Right cardiac atrium (tissue), 5 donors: ENCODE measurements at places on chromosomes 16 and 17.
A peak's percentile ranks its signal among the peaks of the same experiment; 100 is the strongest.

GRCh38 chr17:35286120-35286781 is 43.4 kb downstream of the SLFN5 start:
- DNase-seq = no peak

DNA sequence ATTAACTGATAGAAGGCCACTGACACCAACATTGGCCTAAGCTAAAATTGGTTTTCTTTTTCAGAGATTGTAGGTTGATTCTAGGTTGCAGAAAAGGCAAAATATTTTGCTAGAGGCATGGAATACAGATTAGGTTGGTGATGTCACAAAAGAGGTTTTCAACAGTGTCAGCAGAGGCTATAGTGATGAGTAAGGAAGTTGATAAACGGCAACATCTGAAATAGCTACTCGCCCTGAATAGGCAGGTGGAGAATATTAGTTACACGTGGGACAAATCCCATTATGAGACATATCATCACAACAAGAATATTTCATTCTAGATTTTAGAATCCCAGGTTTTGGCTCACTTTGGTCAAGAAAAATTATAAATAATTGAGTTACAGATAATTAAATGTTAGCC is 1.5 kb upstream of the TOM1L1 start:
- no peak for DNase-seq

DNA sequence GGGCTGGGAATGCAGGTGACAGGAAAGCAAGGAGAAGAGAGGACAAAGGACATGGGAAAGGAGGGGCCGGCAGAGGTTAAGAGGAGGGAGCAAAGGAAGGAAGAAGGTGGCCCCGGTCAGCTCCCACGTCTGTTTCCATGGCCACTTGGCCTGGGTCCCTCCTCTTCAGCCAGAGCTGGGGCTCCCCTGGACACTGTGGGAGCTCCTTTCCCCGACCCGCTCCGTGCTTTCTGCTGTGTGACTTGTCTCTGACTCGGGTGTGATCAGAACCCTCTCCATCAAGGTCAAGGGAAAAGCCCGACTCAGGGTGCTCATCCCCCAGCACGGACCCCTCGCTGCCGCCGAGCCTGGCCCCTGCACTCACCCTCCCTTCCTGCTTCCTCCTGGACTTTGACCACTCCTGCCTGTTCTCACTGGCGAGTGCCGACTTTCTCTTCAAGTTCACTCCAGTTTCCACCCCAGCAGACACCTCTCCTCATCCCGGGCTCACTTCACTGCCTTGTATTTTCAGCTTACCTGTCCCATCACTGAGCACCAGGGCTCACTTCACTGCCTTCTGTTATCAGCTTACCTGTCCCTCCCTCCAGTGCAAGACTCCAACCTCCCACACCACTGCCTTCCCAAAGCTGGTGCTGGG is 61.2 kb downstream of the MEAK7 start:
- no peak for DNase-seq

DNA sequence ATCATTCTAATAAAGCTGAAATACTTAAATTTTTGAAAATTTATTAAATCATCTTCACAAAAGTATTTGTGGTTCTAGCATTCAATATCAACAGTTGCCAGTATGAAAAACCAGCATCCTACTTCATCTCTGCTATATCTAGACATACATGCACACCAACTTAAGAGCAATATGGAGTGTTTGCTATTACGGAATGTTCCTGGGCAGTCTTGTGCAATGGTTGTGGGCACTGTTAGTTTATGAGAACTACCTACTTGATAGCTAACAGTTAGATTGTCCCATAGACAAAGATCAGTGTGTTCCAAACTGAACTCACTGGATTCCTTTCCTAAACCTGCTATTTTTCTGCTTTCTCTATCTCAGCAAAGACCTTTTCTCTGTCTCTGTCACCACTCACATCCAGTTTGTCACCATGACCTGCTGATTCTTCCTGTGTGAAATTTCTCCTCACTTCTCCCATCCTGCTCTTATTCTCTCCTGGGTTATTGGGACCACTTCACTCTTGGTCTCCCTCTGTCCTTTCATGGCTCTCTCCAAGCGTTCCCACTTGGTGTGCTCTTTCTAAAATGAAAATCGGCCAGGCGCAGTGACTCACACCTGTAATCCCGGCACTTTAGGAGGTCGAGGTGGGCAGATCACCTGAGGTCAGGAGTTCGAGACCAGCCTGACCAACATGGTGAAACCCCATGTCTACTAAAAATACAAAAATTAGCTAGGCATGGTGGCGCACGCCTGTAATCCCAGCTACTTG is 27.7 kb downstream of the CNTROB start:
- DNase-seq = no peak

GRCh38 chr17:16943541-16944333 is 28.2 kb downstream of the TNFRSF13B start:
- DNase-seq = no peak

DNA sequence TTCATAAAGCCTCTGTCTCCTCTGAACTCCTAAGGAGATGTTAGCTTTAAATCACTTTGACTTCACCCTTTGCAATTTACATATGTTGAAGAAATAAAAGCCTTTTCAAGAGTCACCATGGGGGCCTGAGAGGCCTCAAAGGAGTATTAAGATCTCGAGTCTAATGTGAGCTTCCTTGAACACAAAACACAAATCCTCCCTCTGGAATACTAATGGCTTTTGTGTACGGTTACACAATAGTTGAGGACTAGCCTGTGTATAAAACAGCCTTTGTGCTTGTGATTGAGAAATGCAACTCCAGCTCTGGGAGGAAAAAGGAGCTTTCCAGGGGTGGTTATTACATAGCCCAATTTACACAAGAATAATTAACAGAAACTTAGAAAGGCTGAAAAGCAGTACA is 1140.2 kb downstream of the CDH11 start:
- no peak for DNase-seq

- no peak for DNase-seq
These were observed 81.2 kb downstream of the TOX3 start for GRCh38 chr16:52465711-52466267.

DNA sequence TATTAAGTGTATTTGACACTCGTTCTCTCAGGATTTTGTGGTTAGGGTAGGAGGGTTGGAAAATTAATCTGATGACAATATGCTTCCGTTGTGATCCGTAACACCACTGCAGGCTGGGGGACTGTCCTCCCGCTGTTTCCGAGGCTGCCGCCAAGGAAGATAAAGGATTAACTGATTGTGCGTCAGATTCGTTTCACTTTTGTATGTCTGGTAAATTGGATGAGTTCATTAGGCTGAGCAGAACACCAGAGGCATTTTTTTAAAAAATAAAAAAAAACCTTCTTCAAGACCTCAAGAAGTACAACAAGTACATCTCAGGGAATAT is 486.7 kb upstream of the SALL1 start:
- DNase-seq = no peak

DNA sequence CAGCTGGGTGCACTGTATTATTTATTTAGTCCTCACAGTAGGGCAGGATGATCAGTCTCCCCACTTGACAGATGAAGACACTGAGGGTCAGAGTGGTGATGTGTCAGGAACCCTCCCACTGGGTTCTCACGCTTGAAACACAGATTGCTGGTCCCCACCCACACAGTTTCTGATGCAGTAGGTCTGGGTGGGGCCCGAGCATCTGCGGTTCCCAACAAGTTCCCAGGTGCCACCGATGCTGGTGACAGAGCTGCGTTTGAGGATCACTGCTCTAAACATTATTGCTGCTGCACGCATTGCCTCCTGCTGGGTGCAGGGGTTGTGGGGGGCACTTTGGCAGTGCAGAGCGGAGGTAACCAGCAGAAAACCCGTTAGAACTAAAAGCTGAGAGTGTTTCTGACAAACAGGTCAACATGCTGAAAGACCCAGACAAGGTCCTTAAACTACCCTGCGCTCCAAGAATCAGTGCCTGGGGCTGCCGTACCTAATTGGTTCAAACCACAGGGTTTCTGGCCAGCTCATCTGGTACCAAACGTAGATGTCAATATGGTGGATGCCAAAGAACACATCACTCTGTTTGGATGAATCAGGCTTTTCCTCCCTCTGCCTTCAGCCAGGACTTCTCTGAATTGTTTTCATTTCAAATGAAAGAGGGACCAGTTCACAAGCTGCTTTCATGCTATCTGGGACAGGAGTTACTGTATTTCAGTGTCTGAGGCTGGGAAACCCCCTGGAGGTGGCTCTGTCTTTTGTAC is 76.0 kb downstream of the ABCC1 start:
- no peak for DNase-seq

GRCh38 chr16:16850274-16850673 is 471.3 kb downstream of the NPIPA7 start:
- no peak for DNase-seq

DNA sequence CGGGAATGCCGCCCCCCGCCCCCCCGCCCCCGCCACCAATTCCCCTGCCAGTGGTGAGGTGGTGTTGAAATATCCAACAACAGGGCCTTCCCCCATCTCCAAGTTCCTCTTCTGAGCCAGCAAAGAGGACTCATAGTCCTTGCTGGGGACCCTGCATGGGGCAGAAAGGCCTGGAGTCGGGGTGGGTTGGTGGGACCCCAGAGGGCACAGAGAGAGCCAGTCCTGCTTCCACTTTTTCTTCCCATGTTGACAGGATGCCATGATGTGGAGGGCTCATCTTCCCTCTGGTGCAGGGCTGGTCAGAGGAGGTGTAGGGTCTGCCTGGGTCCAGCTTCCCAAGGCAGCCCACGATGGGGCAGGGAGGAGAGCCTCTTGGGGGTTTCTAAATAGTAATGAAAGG is 49.0 kb upstream of the PIK3R6 start:
- no peak for DNase-seq

- DNase-seq = no peak
These were observed 226.6 kb downstream of the SPECC1 start for GRCh38 chr17:20235747-20236146.

GRCh38 chr17:21452377-21453143 is 76.4 kb downstream of the KCNJ12 start:
- peak; percentile 67 for DNase-seq

DNA sequence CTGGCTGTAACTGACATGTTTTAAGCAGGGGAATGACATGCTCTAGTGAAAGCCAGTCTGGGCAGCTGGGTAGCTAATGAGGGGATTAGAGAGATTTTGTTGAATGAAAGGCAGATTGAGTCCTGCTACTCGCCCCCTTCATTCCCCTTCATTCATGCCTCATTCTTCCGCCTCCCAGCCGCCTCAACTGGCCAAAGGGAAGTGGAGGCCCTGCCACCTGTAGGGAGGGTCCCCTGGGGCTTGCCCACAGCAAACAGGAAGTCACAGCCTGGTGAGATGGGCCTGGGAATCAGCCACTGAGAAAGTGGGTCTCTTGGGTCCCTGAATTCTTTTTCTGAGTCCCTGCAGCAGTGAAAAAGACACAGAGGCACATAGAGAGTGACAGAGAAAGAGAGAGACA is 1.1 kb upstream of the CD19 start:
- no peak for DNase-seq

GRCh38 chr17:38403491-38403890 is 24.8 kb upstream of the ARHGAP23 start:
- DNase-seq = no peak
